ENCODE measurements at places on chromosomes 4 and X.

DNA sequence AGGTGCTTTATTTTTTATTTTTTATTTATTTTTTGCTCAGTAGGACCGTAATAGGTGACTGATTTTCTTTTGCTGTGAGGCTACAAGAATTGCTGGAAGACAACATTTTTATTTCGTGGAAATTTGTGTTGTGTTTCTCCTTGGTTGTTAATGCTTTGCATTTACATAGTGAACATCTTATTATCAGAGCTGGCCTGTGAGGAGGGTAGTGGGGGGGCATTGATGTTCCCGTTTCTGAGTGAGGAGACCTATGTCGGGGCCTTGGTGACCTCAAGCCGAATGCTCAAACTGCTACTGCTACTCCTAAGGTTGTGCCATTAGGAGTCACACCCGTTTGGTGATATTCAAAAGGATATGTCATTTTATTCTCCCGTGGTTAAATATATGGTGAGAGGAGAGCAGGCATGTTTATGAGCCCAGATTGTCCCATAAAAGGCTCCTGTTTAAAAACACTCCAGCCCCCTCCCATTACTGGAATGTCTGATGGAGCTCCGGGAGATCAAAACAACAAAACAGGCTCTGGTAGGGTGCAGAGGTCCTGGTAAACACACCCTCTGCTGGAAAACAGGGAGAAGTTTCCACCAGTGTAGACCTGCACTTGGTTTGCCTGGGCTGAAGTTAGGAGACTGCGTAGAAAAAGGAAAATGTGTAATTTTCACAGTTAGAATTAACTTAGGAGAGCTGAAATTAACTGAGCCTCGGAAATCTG is 5.6 kb downstream of the PDGFRA start:
- no peak for DNase-seq

DNA sequence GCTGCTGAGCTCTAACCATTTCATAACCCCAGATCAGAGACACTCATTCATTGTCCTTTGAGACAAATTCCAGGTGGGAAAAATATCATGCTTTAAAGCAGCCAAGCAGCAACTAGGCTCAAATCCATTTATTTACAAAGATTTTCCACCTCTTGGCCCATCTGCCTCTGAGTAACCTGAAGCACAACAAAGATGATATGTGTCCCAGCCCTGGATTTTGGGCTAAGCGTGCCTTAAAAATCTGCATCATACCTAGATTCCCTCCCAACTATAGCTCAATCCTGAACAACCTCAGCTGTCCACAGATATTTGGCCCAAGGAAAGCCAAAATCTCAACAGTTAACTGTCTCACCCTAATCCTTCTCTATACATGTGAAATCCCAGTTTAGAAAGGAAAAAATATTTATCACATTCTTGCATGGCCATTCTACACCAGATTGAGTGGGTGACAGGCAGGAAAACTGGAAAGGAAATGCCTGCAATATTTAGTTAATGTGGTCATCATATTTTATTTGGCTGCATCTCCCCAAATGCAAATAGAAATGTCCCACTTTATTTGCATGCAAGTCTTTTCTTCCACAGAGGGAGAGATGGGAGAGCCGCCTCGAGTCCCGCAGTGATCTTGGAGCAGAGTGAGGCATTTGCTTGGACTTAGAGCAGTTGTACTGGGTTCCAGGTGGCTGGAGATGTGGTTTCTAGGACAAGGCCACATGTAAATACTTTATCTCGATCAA is 146.4 kb upstream of the EOLA2 start:
- DNase-seq = no peak

DNA sequence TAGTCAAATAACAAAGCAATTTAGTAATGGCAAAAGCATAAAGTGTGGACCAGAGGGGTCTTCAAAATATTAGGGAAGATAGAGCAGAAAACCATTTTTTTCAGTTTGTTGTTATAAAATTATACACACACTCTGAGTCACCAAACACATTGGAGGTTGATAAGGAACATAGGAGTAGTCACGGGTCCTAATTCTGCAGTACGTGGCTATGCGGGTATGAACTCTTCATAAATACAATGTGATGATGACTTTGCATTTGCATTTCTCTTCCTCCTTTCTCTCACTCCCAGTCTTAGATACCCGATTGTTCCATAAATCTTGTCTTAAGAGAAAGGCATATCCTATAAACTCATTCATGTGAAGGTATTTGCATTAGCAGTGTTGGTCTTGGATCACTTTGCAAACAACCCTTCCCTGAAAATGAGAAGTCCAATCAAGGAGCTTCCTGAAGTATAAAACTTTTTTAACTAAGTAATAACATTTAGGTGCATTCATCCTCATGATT is 223.6 kb downstream of the PALLD start:
- no peak for DNase-seq

DNA sequence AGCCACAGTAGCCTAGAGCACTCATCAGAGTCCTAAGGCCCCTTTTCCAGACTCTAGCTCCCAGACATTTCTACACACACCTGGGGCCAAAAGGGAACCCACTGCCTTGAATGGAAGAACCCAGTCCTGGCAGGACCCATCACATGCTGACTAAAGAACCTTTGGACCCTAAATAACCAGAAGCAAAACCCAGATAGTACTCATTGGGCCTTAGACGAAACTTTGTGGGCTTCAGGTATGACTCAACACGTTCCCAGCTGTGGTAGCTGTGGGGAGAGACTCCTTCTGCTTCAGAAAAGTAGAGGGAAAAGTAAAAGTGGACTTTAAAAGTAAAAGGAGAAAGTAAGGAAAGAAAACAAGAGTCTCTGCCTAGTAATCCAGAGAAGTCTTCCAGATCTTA is 311.5 kb downstream of the OPHN1 start:
- no peak for DNase-seq

DNA sequence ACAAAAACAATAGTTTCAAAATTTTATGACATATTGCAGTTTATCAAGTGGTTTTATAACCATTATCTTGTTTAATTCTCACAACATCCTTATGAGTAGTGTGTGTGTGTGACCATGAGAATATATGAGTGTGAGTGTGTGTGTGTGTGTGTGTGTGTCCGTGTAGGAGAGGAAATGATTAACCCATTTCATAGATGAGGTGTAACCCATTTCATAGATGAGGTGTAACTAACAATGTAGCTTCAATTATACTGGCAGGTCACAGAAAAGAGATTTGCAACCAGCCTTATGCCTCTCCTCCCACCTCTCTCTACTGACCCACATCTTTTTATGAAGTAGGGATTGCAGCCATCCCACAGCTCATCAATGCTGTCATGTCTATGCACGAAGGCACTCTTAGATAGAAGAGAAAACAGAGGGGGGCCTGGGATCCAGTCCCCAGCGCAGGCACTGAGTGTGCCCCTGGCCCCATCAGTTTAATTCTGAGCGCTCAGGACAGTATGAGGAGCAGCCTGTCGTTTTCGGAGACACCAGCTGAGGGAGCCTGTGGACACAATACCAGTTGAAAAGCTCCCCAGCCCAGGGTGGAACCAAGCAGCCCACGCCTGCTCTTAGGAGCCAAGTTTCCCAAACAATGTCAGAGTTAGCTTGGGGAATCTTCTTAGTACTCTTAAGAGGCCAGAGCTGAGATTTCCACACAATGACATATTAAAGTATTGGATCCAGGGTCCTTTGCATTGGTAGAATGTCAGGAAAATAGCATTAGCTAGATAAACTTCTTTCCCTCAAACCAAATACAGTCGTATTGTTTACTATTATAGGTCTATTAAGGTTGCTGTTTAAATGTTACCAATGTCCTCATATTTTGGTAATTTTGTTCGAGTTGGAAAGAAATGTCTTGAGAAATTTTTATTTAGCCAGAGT is 88.6 kb downstream of the PALLD start:
- DNase-seq = no peak

DNA sequence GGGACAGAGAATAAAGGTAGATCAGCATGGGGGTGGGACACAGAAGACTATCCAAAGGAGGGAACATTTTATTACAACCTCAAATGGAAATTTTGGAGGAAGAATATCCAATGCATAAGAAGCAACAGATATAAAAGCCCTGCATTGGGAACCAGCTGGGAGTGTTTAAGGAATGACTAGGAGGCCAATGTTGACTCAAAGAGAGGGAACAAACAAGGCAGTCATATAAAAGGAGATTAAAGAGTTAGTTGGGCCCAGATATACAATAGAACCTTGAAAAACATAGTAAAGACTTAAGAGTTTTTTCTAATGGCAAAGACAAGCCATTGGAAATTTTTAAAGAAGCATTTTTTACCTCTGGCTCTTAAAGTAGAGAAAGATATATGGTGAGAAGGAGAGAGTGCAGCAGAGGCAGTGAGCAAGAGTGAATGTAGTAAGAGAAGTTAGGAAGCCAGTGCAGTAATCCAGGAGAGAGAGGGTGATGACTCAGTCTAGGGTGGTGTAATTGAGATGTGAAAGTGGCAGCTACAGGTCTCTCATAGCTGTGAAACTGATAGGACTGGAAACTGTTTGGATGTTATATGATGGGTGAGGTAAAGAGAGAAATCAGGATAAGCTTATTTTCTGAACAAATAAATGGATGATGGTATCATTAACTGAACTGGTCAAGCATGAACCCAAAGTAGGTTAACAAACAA is 182.2 kb upstream of the ATOH1 start:
- DNase-seq = no peak
